ENCODE measurements at places on chromosomes 1 and 21. TPM values are rescaled to one million over a fixed set of nuclear protein-coding genes. Genes with fewer than 3 reads are reported as not detected.

The ERG gene
- 16.7 TPM for total RNA-seq

The OR6K2 gene
- not detected for total RNA-seq

The E2F2 gene
- 0.40 TPM for total RNA-seq

The LCE2A gene
- not detected for total RNA-seq

The FAM229A gene
- 2.0 TPM for total RNA-seq

The CA6 gene
- not detected for total RNA-seq

The LIPI gene
- total RNA-seq, result not detected

- no peak for DNase-seq
Observed at GRCh38 chr1:197374428-197374827, 106.4 kb downstream of the CRB1 start.

- peak; percentile 86 for DNase-seq
Observed at GRCh38 chr1:55640708-55641473, 425.7 kb upstream of the USP24 start.

- DNase-seq, result no peak
Observed at GRCh38 chr1:62989497-62989896, 205.6 kb downstream of the ATG4C start.

DNA sequence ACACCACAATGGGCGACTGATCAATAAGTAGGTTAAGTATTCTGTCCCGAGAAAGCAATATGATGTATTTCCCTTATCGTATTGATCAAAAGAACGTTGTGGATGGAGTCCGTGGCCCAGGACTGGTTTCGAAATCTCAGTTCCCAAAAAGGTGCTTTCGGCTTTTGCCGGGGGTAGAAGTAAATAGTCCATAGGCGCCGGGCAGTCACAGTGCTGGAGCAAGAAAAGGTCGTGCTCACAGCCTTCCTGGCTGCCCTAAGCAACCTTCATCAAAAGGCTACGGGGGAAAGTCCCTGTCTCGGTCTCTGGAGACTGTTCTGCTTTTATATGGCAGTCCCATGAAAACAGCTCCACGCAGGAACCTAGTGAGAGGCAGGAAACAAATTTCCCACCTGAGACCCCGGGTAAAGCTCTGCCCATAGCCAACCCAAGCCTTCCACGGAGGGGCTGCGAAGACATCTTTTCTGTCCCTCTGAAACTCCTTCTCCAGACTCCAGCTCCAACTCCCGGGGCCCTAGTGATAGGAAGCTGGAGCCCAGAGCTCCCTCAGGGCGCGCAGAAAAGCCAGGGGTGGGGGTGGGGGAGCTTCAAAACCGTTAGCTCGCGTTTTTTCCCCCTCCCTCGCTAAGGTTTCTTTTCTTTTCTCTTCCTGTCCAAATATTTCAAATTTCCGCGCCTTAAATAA, 7.0 kb downstream of the CDKN2C start:
- DNase-seq, result no peak

- DNase-seq, result no peak
Observed at GRCh38 chr1:94949681-94950661, 23.1 kb upstream of the CNN3 start.

GRCh38 chr21:45019076-45019886, 55.1 kb upstream of the ADARB1 start:
- peak; percentile 84 for DNase-seq

DNA sequence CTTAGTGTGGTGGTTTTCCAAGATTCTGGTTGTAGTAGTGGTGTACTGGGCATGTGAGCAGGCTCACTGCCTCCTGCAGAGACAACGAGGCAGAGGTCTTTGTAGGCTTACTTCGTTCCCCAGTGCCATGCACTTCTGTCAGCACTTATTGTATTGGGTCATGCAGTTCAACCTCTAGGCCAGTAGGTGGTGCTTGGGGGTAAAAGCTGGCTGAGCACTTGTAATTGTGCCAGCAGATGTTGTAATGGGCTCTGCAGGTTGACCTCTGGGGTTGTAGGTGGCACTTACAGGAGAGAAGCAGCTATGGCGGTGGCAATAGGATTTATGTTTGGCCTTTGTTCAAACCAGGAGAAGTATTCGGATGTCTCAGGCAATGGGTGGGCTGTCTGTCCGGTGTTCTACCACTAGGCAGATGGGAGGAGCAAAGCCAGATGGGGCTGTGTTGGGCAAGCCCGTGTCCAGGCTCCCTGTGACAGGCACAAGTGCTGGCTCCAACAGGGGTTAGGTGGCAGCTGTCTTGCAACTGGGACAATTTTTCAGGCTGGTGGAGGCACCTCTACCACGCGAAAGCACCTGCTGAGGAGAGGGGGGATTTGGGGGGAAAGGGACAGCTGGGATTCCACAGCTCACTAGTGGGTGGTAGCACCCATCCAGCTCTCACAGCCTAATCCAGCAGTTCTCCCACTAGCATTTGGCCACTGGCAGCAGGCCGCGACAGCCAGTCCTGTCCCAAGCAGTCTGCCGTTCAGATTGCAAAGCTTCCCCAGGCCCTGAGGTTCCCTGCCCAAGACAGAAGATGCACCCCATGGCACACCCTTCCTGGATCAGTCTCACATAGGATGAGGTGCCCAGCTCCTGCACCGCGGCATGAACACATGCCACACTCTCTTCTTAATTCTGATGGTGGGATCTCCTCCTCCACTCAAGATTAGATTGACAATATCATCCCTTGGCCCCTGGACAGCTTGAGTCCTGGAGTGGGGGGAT, 274.5 kb downstream of the CTH start:
- DNase-seq, result peak; percentile 61

DNA sequence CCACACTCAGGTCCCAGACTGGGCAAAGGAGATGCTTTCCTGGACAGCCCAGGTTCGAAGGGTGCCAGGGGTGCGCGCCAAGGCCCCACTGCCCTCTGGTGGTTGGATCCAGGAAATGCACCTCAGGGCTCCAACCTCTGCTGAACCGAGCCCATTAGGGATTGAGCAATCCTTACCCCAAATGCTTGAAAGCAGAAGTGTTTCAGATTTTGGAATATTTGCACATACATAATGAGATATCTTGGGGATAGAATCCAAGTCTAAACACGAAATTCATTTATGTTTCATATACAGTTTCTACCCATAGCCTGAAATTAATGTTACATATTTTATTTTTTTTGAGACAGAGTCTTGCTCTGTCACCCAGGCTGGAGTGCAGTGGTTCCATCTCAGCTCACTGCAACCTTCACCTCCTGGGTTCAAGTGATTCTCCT, 57.4 kb downstream of the SLC9A1 start:
- peak; percentile 73 for DNase-seq

- DNase-seq, result peak; percentile 18
Observed at GRCh38 chr1:2349806-2350205, 41.5 kb downstream of the MORN1 start.

DNA sequence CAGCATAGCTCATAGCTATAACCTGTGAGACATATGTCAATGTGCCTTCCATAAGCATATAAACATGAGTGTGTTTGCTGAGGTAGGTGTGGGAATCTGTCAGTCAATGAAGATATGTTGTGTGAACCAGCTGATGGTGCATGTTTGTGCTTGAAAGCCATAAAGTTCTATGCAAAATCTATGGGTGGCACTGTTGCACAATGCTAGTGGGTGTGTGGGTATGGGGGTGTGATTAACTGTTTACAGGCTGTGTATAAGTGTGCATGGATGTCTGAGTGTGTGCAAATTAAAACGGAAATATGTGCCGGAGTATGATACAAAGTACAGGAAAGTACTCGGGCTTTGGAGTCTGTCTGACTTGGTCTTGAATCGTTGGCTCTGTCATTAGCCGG, 1.0 kb upstream of the ATP2B4 start:
- DNase-seq, result no peak

- DNase-seq, result no peak
Observed at GRCh38 chr21:29829564-29830275, 110.1 kb downstream of the GRIK1 start.

GRCh38 chr1:209416716-209417115, 166.8 kb upstream of the CAMK1G start:
- DNase-seq, result no peak

DNA sequence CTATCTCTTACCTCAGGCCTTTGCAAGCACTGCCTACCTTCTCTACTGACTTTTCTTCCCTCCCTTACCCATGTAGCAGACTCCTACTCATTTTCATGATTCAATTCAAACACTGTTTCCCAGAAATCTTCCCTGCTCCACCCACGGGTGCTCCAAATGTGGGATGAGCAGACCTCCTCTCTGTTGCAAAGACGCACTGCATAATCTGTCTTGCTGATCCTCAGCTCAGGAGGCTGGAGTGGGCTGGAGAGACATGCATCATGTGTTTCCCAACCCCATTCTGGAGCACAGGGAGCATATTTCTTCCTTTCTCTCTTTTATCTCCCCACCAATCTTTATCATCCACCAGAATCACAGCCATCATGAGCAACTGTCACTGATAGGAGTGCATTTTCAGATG, 459.9 kb upstream of the NFIA start:
- DNase-seq, result no peak

GRCh38 chr1:55059302-55060132, 20.2 kb downstream of the PCSK9 start:
- DNase-seq, result no peak

- DNase-seq, result no peak
Observed at GRCh38 chr1:85316321-85316720, 39.9 kb upstream of the BCL10 start.

DNA sequence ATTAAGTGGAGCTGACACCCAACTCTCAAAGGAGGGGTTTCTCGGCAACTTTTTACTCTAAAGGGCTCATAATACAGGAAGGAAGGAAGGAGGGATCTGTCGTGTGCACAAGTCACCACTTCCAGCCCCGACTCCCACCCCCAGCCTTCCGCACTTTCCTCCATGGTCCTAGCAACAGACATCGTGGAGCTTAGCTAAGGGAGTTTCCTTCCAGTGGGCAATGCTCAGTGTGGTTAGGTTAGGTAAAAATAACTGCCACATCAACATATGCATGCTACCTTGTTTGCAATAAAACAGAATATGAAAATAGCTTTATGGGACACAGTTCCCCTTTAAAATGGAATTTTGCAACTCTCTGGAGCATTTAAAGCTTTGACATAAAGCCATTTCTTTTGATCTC, 35.2 kb downstream of the KANK4 start:
- no peak for DNase-seq

DNA sequence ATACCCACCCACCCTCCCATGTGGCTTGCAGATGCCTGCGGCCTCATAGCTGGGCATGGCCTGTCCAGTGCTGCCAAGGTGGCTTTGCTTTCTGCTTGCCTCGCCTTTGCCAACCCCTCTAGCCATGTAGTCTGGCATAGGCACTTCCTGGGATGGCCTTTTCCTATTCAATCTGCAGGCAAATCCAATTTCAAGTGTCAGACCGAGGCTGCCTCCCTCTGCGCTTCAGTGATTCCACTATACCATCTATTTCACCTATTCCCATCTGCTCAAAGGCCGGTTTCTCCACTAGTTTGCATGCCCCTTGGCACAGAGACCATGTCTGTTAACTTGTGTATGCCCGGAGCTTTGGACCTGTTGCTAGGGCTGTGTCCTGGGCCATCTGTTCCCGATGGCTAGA, 3.8 kb upstream of the ZBTB21 start:
- no peak for DNase-seq

DNA sequence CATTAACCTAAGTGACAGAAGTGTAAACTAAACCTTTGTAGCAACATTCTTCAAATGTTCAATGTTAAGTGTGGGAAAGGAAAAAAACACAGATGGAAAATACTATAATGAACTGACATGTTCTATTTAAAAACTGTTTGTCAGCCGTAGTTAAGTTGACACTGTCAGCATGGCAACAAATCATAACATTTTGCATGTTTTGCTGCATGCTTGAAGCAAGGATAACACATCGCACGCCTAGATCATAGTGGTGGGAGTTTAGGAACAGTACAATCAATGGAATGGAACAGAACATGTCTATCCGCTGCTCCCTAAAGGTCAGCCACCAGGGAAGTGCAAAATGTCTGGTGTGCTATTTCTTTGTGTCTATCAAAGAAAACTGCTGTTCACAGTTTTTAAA, 62.5 kb upstream of the ESRRG start:
- DNase-seq, result no peak

- peak; percentile 25 for DNase-seq
Observed at GRCh38 chr1:38818175-38818976, 41.2 kb downstream of the RRAGC start.

DNA sequence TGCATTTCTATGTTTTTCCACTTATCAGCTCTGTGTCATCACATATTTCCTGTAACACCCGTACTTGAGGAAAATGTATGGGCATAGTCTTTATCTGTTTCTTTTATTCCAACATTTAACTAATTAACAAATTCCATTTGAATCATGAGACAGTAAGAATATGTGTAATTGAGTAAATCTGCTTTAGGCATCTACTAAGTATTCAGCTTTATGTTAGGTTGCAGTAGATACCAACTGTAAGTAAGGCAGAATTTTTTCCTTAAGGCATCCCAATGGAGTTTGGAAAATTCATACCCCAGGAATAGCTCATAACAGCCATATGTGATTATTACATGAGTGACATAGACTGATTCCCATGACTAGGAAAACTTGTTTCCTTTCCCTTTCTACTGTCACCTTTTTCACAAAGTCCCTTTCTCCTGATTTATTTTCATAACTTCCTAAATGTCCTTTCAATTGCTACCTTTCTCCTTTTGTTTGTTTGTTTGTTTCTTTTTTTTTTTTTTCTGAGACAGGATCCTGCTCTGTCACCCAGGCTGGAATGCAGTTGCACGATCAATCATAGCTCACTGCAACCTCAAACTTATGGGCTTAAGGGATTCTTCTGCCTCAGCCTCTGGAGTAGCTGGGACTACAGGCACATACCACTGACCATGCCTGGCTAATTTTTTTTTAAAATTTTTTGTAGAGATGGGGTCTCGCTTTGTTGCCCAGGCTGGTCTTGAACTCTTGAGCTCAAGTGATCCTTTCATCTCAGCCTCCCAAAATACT, 59.8 kb upstream of the CACYBP start:
- DNase-seq, result no peak

- DNase-seq, result no peak
Observed at GRCh38 chr1:231557898-231558707, 29.6 kb downstream of the TSNAX start.

GRCh38 chr1:154607106-154607608, 829 bp downstream of the ADAR start:
- no peak for DNase-seq

GRCh38 chr1:110125810-110126209, 13.6 kb downstream of the UBL4B start:
- no peak for DNase-seq

- DNase-seq, result no peak
Observed at GRCh38 chr1:118084400-118084799, 100.6 kb downstream of the SPAG17 start.

All from right cardiac atrium (tissue), 5 donors.